ENCODE measurements at places on chromosomes 12 and 14.

DNA sequence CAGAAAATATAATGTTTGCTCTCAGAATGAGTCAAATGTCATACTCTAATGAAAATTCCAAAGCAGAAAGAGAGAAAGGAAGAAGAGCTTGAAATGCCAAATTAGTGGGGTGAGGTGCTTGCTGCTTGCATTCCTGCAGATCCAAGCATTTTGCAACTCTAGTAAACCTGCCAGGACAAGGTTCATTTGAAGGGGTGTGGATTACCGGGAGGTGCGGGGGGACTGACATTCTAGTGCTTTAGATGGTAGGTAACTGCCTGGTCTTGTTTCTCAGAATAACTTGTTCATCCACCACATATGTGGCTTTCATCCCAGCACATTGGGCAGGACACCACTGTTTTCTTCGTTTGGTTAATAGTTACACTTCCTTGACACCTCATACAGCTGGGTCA, 144.4 kb downstream of the AKAP6 start:
- no peak for DNase-seq

GRCh38 chr12:7787574-7788293, 1.5 kb upstream of the NANOG start:
- no peak for DNase-seq

- no peak for DNase-seq
These were observed 23.1 kb downstream of the ANG start for GRCh38 chr14:20711685-20712084.

DNA sequence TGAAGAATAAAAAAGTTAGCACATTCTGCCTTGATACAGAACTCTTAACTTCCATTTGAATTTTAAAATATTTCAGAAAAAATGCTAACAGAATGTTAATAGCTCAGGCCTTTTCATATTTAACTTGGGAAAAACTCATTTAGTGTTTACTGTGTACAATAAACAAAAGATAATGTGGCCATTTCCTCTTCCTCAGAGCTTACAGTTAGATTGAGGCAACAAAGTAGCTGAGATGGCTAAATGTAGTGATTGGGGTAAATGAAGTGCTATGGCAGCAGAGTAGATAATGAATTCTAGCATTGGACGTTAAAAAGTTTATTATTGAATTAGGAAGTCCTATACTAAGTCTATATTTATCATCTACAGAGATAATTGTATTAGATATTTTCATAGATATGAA, 12.7 kb downstream of the CPSF2 start:
- DNase-seq: no peak

- no peak for DNase-seq
These were observed 44.3 kb upstream of the BDKRB2 start for GRCh38 chr14:96160076-96160912.

- peak; percentile 72 for DNase-seq
These were observed 44.7 kb upstream of the FBRSL1 start for GRCh38 chr12:132444957-132445883.

All from stimulated activated CD8-positive, alpha-beta memory T cell treated with anti-CD3 and anti-CD28 coated beads, Interleukin-4, amount 100 ng/mL, for 24 hours (primary cell).